Cerebellar nuclear complex (tissue), 1 donor: ENCODE measurements at places on chromosomes 11 and 22.

DNA sequence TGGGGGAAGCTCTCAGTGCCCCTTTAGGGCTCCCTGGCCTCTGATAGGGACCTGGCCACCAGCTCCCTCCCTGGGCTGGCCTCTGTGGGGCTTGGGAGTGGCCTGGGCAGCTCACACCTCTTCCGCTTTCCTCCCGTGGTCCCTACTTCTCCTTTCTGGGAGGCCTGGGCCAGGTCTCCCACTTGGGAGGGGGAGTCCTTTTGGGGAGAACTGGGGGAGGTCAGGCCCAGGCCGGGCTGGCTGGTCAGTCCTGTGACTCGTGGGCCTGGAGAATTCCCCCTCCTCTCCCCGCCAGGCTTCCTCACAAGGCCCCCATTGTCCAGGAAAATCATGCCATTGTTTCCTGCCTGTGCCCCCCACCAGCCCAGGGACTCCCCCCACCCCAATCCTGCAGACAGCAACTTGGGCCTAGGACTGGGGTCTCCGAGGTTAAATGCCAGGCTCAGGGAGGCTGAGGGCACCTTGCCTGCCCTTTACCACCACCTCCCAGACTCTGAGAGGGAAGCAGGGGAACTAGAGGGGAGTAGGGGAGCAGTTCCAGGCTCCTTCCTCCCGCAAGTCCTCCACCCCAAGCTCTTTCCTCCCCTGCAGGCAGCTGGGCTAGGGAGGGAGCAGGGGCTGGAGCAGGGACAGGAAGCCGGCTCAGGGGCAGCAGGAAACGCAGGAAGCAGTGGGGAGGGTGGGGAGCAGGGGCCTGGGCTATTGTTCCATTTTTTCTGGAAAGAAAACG, 2.8 kb downstream of the MAP3K11 start:
- no peak for DNase-seq

GRCh38 chr11:9092853-9093778, 1.7 kb upstream of the SCUBE2 start:
- no peak for DNase-seq

- no peak for DNase-seq
Measured at GRCh38 chr22:50076646-50077535, 8.3 kb downstream of the MLC1 start.

DNA sequence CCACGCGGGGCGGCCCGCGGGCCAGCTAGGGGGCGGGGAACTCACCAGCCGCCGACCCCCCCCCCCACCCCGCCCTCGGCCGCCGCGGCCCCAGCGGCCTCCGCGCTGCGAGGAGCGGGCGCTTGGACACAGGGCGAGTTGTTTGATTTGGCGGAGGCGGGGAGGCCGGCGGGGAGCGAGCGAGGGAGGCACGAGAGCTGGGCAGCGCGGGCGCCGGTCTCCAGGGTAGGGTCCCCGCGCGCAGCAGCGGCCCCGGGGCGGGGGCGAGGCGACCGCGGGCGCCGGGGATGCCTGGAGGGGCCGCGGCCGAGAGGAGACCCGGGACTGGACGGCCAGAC, 64.4 kb downstream of the NAV2 start:
- no peak for DNase-seq

DNA sequence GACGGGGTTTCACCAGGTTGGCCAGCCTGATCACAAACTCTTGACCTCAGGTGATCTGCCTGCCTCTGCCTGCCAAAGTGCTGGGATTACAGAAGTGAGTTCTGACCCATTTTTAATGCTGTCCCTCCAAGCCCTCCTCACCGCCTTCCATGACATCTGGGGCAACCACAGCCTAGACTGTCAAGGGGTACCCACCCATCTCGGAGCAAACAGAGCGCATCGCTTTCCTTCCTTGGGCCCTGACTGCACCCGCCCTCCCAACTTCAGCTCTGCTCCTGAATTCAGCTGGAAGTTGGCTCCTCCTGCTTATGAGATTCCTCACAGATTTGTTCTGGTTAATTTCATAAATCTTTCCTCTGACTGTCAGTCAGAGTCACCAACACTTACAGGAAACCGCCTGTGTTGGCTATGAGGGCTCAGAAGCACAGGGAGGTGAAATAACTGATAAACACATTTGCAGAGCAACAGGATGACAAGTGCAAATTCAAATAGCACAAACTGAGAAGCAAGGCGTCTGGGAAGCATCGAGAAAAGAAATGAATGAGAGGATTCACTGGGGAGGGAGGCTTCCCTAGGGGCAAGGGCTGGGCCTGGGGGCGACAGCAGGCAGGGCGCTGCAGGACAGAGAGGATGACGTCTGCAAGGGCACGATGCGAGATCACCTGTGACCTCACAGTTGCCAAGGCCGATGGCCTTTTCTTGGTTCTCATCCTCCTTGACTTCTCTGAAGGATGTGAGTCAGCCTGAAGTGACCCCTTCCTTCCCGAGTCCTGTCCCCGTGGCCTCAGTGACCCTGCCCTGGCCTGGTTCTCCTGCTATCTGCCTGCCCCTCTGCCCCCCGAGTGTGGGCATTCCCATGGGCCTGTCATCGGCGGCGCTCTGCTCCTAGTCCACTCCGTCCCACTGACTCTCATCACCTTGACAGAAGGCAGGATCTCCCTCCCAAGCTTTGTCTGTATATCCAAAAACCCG, 6.1 kb downstream of the IFT27 start:
- no peak for DNase-seq

GRCh38 chr11:130775306-130776060, 140.8 kb downstream of the SNX19 start:
- no peak for DNase-seq

DNA sequence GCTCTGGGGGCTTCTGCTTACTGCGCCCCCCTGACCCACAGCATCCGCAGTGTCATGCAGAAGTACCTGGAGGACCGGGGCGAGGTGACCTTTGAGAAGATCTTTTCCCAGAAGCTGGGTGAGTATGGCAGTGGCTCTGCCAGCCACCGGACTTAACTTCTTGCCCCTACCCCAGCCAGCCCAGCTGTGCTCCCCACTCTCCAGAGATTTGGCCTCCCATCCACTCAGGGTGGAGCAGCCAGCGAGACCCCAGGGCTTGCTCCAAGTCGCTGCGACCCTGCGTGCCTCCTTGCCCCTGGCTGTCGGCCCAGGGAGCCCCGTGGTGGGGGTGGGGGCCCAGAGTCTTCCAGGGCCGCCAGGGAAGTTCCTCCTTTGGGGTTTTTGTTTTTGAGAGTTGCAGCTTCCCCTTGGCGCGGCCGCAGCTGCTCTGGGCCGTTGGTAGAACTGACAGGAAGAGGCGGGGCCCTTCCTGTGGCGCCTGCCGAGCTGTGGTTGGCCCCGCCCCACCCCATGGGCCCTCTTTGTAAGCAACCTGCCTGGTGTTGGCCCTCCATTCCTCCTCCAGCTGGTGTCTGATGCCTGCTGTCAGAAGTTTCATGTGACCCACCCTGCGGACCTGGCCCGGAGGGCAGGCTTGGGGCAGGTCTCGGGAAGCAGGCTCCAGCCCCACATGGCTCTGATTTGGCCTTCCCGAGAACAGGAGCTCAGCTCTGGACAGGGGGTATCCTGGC, 11.1 kb downstream of the GRK2 start:
- no peak for DNase-seq
